Breast epithelium (tissue), 4 donors: ENCODE measurements at places on chromosomes 3 and 15. TPM values are rescaled to one million over a fixed set of nuclear protein-coding genes. Genes with fewer than 3 reads are reported as not detected.
A peak's percentile ranks its signal among the peaks of the same experiment; 100 is the strongest.

Gene PDZRN3
- 37.6 TPM for total RNA-seq

Gene DZIP1L
- 25.3 TPM for total RNA-seq

Gene SLC15A2
- total RNA-seq, result 0.98 TPM

Gene UBAP1L
- total RNA-seq, result 7.2 TPM

GRCh38 chr3:13185737-13186434 lies 112.7 kb upstream of the IQSEC1 start:
- H3K27me3 ChIP-seq, result no peaks in the 10 kb centered on the region
- DNase-seq, result peak; percentile 27
- no peaks in the 10 kb centered on the region for H3K36me3 ChIP-seq
- no peaks in the 10 kb centered on the region for H3K4me1 ChIP-seq
- no peak overlapping the region for H3K4me3 ChIP-seq

DNA sequence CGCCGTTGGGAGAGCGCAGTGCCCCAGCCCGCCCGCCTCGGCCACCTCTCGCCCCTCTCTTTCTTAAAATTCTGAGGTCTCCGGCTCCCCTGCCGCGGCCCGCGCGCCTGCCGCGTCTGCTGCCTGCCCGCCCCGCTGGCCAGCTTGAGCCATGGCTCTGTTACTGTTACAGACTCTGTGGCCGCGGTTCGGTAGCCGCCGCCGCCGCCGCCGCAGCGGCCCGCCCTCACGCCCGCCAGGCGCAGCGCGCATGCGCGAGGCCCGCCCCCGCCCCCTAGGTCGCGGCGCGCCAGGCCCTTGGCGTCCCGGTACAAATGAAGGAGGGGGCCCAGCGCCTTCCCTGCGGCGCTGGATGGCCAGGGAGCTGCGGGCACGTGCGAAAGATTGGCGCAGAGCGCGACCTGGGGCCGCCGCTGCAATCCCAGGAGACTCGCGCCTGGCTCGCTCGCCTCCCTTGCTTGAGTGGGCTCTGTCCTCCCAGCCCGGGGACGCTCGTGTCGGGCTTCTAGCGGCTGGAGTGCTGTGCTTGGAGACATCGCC lies at the start of gene ONECUT1:
TSS of gene ONECUT1 (minus strand) at position 168 of the 540 bp plus-strand sequence. CDS start 452 bp downstream, outside the sequence.
- no peaks in the 10 kb centered on the region for H3K4me1 ChIP-seq
- no peak within 1 kb of the TSS for H3K27ac ChIP-seq
- H3K4me3 ChIP-seq, result peak within 1 kb of the TSS; percentile 64
- H3K27me3 ChIP-seq, result peaks cover 13% of the 10 kb centered on the region
- no peaks in the 10 kb centered on the region for H3K36me3 ChIP-seq

GRCh38 chr3:179842061-179842460 lies 189.2 kb downstream of the USP13 start:
- H3K27me3 ChIP-seq, result no peaks in the 10 kb centered on the region
- H3K4me1 ChIP-seq, result no peaks in the 10 kb centered on the region
- no peak for DNase-seq

- H3K36me3 ChIP-seq, result no peaks in the 10 kb centered on the region
- no peak overlapping the region for H3K27ac ChIP-seq
- DNase-seq, result no peak
- no peaks in the 10 kb centered on the region for H3K27me3 ChIP-seq
These were observed 137.0 kb downstream of the CHDH start for GRCh38 chr3:53709256-53709655.
